Ascending aorta (tissue), 2 donors: ENCODE measurements at places on chromosomes 6 and 20. TPM values are rescaled to one million over a fixed set of nuclear protein-coding genes. Genes with fewer than 3 reads are reported as not detected.

DNA sequence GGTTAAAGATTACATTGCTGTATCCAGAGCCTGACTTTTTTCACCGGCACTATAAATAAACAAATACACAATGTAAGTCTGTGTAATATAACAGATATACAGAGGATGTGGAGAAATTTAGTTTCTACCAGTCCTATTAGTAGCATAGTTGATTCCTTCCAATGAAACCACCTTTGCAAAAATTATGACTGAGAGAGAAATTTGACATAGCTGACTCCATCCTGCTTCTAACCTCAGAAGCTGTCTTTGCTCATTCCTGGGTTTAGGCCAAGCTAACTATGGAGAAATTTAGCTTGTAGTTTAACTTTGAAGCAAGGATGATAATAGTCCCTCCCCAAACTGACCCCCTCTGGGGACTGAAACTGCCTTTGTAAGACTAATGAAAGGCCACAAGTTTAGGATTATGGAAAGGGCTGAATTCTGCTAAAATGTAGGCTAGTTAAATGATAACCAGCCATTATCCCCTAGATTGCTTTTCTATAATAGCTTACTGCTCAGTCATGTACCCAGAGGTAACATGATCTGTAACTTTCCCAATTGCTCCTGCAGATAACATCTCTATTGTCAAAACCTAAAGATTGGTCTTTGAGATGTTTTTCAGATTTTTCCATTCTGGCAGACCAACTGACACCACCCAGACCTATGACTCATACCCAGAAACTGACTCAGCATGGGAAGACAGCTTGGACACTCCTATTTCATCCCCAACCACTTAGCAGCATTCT, 172.8 kb upstream of the ARG1 start:
- H3K36me3 ChIP-seq = no peaks in the 10 kb centered on the region
- H3K4me1 ChIP-seq = no peaks in the 10 kb centered on the region
- no peak for DNase-seq
- H3K27ac ChIP-seq = no peak overlapping the region
- H3K4me3 ChIP-seq = no peak overlapping the region
- H3K27me3 ChIP-seq = no peaks in the 10 kb centered on the region

- no peaks in the 10 kb centered on the region for H3K36me3 ChIP-seq
- no peak for DNase-seq
- no peak overlapping the region for H3K27ac ChIP-seq
- H3K4me3 ChIP-seq = no peak overlapping the region
- no peaks in the 10 kb centered on the region for H3K4me1 ChIP-seq
These were observed 81.7 kb upstream of the CD83 start for GRCh38 chr6:14035874-14036273.

- no peak overlapping the region for H3K4me3 ChIP-seq
- H3K27ac ChIP-seq = no peak overlapping the region
- no peak for DNase-seq
- no peaks in the 10 kb centered on the region for H3K4me1 ChIP-seq
- no peaks in the 10 kb centered on the region for H3K36me3 ChIP-seq
- H3K27me3 ChIP-seq = no peaks in the 10 kb centered on the region
These were observed 42.1 kb downstream of the HLA-DPB1 start for GRCh38 chr6:33117811-33118277.

DNA sequence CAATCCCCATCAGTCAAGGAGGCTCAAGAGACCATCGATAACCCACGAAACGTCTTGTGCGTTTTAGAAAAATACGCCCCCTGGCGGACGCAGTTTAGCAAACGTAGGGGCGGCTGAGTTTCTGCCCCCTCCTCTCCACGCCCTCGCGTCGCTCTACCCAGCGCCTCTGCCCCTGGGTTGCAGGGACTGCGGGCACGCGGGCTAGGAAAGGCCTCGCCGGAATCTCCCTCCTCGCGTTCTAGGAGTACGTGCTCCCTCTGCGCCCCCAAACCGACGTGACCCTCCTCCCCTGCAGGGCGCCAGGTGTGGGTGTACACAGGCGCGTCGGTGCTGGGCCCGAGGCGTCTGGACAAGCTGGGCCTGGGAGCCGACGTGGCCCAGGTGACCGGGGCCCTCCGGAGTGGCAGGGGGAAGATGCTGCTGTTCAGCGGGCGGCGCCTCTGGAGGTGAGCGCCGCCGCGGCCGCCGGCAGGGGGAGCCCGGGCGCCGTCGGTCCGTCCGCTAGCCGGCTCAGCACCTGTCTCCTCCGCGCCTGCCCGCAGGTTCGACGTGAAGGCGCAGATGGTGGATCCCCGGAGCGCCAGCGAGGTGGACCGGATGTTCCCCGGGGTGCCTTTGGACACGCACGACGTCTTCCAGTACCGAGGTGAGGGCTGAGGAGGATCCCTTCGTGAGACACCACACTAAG, 5.3 kb downstream of the MMP9 start:
- H3K4me1 ChIP-seq = peaks cover 3% of the 10 kb centered on the region
- no peaks in the 10 kb centered on the region for H3K36me3 ChIP-seq
- peak overlapping the region; percentile 34 for H3K4me3 ChIP-seq
- no peak for DNase-seq
- H3K27ac ChIP-seq = no peak overlapping the region

GRCh38 chr6:74785236-74785635, 420.6 kb downstream of the COL12A1 start:
- no peak for DNase-seq
- no peak overlapping the region for H3K27ac ChIP-seq
- H3K27me3 ChIP-seq = no peaks in the 10 kb centered on the region

SPO11 gene
- total RNA-seq = not detected

IL20RA gene
- total RNA-seq = not detected

TNF gene
- 11.5 TPM for total RNA-seq
